ENCODE measurements at places on chromosomes 16 and 17.

DNA sequence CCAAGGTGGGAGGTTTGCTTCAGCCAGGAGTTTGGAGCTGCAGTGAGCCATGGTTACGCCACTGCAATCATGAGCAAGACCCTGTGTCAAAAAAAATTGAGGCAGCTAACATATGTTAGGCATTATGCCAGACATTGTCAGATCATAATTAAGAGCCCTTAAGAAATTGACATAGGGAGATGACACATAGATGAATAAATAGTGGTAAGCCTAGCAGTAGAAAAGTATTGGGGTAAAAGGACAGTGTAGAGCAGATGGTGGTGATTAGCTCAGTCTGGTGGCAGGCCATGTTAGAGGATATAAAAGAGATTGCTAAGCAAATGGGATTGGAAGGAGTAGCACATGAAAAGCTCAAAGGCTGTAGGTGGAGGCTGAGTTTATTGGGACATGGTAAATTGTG, 22.6 kb downstream of the SRCAP start:
- no peak for DNase-seq

DNA sequence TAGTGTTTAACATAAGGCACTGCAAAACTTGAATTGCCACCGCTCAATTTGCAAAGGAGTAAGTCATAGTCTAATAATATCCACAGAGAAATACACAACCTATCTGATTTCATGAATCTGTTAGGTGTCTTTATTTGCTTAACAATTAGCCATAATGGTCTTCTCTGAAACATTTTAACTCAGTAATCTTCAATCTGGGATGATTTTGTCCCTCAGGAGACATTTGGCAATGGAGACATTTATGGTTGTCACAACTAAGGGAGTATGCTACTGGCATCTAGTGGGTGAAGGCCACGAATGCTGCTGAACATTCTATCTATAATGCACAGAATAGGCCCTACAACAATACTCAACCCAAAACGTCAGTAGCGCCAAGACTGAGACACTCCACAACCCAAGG, 4.3 kb downstream of the UBE2G1 start:
- DNase-seq, result no peak

DNA sequence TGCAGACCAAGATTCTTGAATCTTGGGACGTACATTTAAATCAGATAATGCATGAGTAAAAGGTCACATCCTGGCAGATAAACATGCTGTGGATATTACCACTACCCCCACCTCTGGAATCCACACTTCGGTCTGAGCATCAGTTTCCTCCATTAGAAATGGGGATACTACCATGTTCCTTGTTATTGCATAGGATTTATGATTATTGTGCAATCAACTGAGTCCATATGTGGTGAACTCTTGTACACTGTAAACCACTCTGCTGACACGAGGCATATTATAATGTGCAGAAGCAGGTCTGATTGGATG, 108.7 kb downstream of the VAT1L start:
- no peak for DNase-seq

GRCh38 chr16:66079671-66080334, 286.7 kb upstream of the CDH5 start:
- no peak for DNase-seq

- DNase-seq, result no peak
Measured at GRCh38 chr17:47731396-47731795, 1.6 kb upstream of the TBX21 start.

- DNase-seq, result peak; percentile 72
Measured at GRCh38 chr16:56600398-56600999, 7.9 kb upstream of the MT2A start.

DNA sequence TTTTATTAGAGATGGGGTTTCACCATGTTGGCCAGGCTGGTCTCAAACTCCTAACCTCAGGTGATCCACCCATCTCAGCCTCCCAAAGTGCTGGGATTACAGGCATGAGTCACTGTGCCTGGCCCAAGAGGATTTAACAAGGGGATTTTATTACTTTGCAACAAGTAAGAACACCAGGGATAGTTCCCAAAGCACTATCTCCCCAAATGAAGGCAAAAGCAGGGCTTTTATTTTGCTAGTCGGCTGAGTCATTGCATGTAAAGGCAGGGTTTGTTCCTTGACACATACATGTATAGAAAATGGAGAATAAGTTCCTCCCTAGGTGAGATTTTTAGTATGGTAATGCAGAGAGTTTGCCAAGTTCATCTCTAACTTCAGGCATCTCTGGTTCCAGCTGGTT, 24.0 kb downstream of the REXO5 start:
- DNase-seq, result no peak

DNA sequence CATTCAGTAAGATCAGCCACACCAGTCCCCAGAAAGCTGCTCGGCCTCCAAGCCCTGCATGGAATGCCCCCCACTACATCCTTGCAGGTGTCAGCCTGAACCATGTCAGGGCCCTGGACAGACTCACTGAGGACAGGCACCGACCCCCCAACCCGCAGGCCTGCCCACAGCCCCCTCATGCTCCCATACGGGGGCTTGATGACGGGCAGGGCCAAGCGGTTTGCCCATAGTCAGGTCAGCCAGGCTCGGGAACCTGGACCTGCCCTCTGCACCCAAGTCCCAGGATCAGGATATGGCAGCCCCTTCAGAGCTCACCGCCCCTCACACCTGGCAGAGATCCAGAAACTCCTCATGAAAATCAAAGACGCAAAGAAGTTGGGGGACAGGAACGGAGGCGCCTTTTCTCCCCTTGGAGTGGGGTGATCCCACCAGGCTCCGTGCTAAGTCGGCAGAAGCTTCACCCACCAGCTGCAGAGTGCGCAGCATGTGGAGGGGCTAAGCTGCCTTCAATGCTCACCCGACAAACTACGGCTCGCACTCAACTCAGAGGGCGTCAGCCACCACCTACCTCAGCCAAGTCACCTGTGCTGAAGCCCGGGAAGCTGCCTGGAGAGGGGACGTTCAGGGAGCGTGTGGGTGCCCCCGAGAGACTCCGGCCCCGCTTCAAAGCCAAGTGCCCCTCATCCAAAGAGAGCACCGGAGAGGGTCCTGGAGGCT, 26.5 kb downstream of the GNPTG start:
- no peak for DNase-seq

DNA sequence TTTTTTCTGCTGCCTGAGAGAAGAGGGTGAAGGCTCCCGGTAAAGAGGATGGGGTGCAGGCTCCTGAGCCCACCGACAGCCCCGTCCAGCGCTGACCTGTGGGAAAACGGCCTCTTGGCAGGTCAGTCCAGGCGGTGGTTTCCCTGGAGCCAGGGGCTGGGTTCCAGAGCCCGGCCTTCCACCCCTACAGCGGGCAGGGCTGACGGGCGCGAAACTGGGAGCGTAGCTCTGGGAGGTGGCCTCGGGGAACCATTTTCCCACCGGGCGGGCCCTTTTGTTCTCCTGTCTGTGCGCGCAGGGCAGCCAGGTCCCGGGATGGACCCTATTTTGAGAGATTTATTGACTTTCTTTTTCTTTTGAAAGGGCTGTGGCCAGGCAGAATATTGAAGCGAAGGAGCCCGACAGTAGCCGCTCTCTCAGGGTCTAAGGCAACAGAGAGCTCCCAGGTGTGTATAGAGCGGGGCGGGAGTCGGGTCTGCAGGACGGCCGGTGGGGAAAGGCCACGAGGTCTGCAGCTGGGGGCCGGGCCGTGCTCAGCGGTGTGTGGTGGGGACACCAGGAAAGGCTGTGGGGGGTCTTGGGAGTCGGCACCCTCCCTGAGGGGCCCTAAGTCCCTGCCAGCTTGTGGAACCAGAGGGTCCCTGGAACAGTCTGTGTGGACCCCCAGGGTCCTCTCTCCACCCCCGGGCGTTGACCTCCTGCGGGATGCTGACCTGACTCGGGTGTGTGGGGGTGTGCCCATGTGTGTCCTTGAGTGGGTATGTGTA, 32.3 kb downstream of the METRNL start:
- no peak for DNase-seq

DNA sequence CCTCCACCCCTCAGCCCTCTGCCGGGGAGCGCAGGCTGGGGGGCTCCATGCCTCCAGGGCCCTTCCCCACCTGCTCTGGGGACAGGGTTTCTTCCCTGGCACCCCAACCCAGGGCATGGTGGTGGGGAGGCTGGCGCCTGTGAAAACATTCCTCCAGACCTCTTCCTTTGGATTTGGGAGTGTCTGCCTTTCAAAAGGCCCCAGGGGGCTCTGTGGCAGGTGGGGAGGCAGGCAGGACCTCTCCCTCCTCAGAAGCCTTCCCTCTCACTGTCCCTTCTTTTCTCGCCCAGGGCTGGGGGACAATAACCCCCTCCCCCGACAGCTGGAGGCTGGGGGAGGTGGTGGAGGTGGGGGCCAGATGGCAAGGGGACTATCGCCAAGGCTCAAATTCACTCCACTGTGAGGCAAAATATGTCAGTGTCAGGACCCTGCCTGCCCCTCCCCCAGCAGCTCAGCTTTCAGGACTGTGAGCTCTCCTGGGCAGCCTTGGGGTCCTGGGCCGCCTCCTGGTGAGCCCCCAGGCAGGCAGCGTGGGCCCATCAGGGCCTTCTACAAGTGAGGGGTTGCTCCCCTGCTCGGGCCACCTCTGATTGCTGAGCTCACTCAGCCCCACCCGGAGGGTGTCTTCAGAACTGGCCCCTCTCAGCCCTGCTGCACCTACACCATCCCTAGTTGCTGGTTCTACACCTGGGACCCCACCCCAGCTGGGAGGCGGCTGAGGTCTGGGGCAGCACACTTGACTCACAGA, 1.8 kb downstream of the CDH15 start:
- DNase-seq, result peak; percentile 63

- no peak for DNase-seq
Measured at GRCh38 chr16:69553332-69553731, 12.4 kb upstream of the NFAT5 start.

GRCh38 chr17:4502466-4503154, 3.9 kb downstream of the SPNS2 start:
- no peak for DNase-seq

DNA sequence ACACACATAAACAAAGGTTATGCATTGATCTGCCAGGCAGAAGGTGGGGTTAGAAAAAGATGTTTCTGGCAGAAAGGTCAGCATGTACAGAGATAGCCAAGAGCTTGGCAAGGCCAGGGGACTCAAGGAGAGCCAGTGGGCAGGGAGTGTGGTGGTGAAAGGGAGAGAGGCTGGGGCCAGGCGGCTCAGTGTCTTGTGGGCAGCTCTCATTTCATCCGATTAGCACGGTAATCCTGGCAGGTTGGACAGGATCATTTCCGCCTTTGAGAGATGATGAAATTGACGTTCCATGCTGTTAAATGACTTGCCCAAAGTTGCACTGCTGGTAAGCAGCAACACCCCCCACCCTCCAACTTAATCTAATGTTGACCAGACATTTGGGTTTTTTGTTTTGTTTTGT, 3.6 kb downstream of the CHD9 start:
- DNase-seq, result no peak

DNA sequence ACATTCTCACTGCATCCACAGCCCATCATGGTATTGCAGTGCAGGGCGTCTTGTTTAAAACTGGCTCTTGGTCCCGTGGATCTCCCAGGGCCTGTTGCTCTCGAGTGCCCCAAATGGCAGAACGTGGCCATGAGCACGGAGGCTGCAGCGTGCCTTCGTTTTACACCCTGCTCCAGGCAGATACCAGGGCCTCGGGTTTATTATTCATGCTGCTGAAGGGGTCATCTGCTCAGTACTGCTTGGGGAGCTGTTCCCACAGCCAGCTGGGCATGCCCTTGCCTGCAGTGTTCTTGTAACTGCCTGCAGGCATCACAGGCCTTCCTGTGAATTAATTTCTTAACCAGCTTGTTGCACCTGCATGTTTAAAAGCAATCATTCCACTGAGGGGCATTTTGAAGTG, 129.7 kb upstream of the CHMP6 start:
- no peak for DNase-seq

GRCh38 chr16:84924331-84925091, 86.8 kb downstream of the ZDHHC7 start:
- DNase-seq, result no peak

DNA sequence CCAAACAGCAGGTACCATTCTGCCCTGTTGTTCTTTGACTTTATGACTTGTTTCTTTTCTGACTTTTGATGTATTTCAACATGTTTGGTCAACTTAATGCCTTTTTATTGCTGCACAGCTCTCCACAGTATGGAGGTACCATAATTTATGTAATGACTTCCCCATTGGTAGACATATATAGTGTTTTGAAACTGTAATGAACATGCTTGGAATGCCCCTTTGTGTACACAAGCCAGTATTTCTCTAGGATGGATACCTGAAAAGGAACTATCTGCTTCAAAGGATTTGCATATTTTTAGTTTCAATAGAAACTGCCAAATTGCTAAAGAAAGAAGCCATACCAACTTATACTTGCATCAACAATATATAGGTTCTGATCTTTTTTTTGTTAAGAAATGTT, 66.1 kb downstream of the NOG start:
- DNase-seq, result no peak

DNA sequence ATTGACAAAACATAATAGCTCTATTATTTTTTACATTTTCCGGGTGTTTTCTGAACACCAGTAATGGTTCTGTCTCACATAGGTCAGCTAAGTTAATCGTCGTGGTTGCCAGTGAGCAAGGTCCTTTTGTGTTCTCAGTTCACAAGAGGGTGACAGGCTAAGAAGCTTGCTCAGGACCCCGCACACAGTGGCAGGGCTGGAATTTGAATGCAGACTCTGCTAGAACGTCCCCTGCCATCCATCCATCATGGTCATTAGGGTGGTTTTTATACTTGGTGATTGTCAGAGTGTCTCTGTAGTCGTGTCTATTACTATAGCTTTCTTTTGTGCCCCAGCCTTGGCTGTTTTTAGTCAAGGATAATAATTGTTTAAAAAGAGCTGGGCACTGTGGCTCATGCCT, 176.2 kb downstream of the SNX29 start:
- no peak for DNase-seq

GRCh38 chr16:4679156-4679849, 14.1 kb upstream of the NUDT16L1 start:
- no peak for DNase-seq

DNA sequence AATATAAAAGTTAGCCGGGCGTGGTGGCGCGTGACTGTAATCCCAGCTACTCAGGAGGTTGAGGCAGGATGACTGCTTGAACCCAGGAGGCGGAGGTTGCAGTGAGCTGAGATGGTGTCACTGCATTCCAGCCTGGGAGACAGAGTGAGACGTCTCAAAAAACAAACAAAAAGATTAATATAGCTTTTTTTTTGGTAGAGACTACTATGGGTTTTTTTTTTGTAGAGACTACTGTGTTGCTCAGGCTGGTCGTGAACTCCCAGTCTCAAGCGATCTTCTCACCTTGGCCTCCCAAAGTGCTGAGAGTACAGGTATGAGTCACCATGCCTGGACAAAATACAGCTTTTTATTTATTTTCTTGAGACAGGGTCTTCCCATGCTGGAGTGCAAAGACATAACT, 20.2 kb downstream of the ZNRF1 start:
- DNase-seq, result no peak

GRCh38 chr16:82108100-82108499, 61.9 kb downstream of the MPHOSPH6 start:
- no peak for DNase-seq

DNA sequence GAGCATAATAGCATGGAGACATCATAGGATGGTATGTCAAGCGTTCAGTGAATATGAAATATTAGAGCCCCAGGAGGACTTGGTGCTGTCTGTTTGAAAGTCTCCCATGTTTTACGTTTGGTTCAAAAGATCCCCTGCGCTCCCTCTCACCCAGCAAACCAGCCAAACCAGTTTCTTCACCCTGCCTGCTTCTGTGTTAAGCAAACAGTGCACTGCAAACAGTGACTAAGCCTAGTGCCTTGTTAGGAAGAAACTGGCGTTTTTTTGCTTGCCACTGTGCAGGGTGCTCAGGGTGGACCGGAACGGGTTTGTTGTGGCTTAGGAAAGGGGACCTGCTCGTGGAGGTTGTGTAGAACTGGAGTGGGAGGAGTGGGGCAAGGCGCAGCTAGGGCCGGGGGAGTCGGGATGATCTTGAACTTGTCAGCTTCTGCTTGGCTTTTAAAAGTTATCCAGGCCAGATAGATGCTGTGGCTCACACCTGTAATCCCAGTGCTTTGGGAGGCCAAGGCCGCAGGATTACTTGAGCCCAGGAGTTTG, 7.7 kb downstream of the CDH1 start:
- DNase-seq, result no peak
